ENCODE measurements at places on chromosomes 1 and 21.
A peak's percentile ranks its signal among the peaks of the same experiment; 100 is the strongest.

DNA sequence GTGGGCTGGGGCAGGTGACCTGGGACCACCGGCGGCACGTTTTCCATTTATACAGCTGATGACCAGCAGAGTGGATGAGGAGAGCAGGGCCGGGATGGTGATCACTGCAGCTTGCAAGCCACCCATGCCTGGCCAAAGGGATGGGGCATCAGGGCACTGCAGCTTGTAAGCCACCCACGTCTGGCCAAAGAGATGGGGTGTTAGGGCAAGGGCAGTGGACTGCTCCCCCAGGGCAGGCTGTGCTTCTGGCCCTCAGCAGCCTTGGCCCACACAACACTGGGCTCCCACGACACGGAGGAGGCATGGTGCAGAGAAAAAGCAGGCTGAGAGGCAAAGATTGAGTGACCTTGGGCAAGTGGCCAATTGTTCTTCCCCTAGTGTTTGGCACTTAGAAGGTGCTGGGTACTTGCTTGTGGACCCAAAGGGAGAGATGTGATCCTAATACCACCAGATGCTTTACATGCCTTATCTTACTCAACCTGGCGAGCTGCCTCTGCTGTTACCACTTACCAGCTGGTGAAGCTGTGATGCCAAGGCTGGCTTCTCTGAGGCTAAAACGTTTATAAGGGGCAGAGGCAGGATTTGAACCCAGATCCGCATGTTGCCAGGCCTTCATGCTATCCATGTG is 48.3 kb downstream of the TRIM62 start:
- no peak for DNase-seq

- peak; percentile 6 for DNase-seq
Observed at GRCh38 chr1:230611128-230611877, 31.0 kb upstream of the COG2 start.

DNA sequence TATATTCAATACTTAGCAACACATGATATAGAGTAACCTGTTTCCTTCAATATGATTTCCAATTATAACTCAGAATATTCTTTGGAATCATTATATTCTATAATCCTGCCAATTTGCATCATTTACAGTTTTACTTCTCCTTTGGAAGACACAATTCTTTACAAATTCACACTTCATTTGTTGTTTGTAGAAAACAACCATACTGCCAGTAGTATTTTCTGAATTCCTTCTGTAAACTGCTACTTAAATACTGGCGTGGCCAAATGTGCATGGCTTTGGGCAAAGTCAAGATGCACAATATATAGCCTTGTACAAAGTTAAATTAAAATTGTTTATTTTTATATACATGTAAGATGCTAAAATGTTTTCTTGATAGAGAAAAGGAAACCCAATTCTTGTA is 687.1 kb upstream of the NEGR1 start:
- no peak for DNase-seq

DNA sequence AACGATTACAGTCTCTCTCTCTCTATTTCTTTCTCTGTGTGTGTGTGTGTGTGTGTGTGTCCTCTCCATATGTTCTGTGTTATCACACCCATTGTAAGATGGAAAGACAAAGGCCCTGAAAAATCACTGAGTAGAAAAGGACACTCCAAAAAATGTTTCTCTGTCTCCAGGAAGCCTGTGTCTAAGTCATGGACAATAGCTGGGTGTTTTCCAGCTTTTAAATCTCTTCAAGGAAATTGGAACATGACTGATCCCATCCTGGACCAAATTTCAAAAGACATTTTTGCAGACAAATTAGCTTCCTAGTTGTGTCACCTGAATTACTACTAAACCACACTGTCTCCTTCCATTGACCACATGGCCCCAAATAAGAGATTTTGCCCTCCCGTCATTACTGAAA is 31.0 kb upstream of the LMX1A start:
- DNase-seq, result no peak

Measured in NCI-H1105 treated with DMSO at 0.1 percent for 48 hours (cell line).